ENCODE measurements at places on chromosomes 2 and 18. TPM values are rescaled to one million over a fixed set of nuclear protein-coding genes. Genes with fewer than 3 reads are reported as not detected.

The TEX44 gene
- not detected for total RNA-seq

- DNase-seq = peak; percentile 42
These were observed 35.8 kb upstream of the ASPRV1 start for GRCh38 chr2:69997015-69997830.

GRCh38 chr18:40075616-40076015 is 1879.4 kb upstream of the PIK3C3 start:
- DNase-seq = no peak

GRCh38 chr18:5585653-5586052 is 41.9 kb upstream of the EPB41L3 start:
- no peak for DNase-seq

- DNase-seq = no peak
These were observed 77.0 kb downstream of the LANCL1 start for GRCh38 chr2:210399440-210400041.

- no peak for DNase-seq
These were observed 262.8 kb downstream of the DYSF start for GRCh38 chr2:71715951-71716696.
